ENCODE measurements at places on chromosomes 13 and 19.

DNA sequence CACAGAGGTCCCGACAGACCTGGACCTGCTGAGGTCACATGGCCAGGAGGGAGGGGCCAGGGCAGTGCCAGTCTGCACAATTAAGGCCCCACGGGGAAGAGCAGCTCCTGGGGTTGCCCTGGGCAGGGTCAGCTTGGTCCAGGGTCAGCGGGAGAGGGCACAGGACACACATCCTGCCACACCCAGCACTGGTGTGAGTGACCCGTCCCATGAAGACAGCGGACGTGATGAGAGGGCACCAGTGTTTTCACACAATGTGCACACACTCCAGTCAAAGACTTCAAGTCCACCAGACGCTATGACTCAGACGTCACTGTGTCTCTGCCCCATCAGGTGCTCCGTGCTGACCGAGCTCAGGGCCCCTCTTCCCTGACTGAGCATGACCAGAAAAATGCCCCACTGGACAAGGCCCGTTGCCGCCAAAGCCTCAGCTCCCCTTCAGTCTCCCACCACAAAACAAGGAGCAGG is 4.2 kb downstream of the TMEM259 start:
- no peak for DNase-seq

DNA sequence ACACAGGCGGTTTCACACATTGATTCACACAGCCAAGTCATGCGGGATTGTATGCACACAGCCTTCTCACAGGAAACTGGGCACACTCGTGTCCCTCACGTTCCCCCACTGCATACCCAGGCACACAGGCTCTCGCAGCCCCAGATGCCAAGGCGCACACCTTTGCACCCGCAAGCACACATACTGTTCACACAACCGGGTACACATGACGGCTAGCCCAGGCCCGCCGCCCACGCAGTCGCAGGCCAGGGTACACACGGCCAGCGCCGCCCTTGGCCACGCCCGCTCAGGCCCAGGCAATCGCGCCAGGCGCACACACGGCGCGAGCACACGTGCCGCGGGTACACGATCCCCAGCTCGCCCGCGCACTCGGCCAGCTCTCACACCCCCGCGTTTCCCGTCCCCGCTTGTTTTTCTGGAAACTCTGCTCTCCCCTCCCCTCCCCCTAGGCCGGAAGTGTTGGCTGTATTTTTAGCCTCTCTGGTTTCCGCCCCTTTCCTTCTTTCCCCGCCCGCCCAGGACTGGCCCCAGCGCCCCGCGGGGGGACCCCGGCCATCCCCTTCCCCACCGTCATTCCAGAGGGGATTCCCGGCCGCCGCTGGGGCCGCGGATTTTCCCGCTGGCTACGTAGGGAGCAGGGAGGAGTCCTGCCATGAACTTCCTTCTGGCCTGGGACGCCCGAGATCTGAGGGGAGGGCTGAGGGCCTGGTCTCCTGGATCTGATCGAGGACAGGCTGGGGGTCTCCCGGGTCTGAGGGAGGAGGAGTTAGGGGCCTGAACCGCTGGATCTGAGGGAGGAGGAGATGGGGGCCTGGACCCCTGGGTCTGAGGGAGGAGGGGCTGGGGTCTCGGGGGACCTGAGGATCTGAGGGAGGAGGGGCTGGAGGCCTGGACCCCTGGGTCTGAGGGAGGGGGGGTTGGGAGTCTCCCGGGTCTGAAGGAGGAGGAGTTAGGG is 4.0 kb upstream of the ZFP36 start:
- peak; percentile 81 for DNase-seq

GRCh38 chr19:48330012-48330681 is 4.8 kb downstream of the EMP3 start:
- peak; percentile 79 for DNase-seq

GRCh38 chr19:49432141-49433073 is 7.2 kb downstream of the GFY start:
- DNase-seq, result no peak

GRCh38 chr19:19165396-19165795 is 4.7 kb downstream of the MEF2B start:
- DNase-seq, result no peak

DNA sequence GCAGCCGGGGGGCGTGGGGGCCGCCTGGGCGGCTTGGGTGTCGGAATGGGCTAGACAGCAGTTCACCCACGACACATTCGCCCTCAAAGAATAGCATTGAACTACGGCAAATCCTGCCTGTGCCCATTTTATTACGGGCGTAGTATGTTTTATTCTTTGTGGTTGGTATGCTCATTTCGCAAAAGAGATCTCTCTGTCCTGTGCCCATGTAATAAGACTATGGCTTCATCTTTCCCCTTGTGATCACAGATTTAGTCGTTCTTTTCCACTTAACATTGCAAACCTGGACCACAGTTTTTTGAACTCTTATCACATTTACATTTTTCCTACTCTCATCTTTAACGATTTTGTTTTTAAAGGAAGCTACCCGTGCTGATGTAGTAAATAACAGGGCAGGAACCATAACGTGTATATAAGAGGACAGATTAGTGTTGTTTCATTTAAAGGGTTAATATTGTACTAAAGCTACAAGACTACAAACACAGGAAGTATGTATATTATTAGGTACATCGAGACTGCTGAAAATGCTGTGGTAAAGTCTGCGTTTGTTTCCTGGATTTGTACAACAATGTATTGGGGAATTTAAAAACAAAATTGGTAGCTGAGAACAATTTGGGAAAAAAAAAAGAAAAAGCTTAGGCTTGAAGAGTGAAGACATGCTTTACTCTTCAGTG is 3.2 kb upstream of the MYCBP2 start:
- no peak for DNase-seq

DNA sequence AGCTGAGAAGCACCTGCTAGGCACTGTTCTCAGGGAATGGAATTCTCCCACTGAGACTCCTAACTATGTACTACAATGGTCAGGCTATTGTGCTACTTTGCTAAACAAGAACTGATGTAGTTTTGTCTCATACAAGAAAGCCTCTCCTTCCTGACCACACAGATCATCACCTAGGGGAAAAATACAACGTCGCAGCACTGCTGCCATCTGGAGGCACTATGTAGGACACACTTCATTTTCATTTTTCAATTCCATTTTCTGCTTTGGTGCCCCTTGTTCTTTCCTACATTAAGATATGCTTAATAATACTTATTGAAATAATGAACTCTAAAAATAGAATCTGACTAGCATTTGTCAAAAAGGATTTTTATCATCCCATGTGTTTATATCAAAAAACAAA is 21.1 kb downstream of the PROSER1 start:
- no peak for DNase-seq

Measured in effector memory CD4-positive, alpha-beta T cell (primary cell).